ENCODE measurements at places on chromosomes 2 and 18.

DNA sequence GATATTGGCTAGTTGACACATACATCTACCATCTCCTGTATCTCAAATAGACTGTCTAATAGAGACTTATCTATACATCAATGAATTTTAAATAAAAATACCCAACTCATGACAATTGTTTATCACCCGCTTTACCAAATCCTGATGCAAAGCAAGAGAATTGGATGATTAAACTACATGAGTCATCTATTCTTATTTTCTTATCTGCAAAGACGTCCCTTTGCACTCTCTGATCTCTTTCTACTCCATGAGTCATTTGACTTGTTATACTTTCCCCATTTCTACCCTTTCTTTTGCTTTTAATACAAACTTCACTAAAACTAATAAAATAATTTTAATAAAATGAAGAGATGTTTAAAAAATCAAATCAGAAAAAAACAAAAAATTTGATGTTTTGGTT lies 261.7 kb upstream of the MAP2 start:
- no peak for DNase-seq

DNA sequence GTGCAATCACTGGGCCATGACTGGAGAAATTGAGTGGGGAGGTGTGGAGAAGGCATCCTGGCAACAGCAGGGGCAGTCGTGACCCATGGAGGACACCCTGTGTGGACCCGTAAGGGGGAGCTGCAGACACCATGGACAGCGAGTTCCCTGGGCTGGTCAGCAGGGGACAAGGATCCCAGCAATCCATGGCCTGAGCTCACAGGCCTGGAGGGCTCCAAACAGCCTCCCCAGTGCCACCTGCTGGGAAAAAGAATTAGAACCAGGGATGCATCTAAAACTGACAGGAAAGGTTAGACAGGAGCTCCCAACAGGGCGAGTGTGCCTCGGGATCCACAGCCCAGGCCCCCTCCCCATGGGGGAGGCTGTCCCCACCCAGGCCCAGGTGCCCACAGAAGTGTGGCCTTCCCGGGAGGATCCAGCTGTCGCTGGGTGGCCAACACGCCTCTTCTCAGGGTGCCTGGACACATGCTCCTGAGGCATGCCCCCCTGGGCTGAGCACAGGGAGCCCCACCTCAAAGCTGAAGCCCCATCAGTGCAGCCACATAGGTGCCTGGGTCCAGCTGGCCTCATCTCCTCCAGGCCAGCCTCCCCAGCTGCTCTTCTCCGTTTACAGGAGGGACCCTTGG lies 20.5 kb upstream of the KIF1A start:
- DNase-seq, result peak; percentile 42

DNA sequence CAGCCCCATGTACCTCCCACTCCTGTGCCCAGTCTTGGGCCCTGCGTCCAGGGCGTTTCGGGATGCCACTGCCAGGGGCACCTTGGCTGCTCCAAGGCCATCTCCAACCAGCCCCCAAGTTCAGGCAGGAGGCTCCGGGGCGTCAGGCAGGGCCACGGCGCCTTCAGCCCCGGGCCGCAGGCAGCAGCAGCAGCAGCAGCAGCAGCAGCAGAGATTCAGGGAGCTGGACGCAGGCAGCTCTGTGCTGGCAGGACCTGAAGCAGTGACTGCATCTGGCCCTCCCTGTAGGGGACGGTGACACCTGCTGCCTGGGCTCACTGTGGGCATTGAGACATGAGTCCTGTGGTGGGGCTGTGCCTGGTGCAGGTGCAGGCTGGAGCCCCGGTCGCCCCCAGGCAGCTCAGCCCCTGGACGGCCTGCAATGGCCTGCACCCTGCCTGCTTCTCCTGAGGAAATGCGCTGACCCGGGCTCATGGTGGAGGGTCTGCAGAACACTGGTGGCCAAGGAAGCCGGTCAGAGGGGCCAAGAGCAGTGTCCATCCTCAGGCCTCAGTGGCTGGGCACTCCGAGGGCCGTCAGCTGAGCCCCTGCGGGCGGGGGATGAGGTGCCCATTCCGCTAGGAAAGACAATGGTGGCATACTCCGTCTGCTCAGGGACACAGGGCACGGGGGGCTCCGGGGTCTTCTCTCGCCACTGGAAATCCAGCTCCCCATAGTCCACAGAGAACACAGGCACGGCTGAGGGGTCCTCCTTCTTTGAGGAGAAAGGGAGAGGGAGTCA lies 8.0 kb downstream of the PDCD1 start:
- DNase-seq, result no peak

GRCh38 chr2:238092486-238093035 lies 7.6 kb upstream of the ESPNL start:
- DNase-seq, result no peak

DNA sequence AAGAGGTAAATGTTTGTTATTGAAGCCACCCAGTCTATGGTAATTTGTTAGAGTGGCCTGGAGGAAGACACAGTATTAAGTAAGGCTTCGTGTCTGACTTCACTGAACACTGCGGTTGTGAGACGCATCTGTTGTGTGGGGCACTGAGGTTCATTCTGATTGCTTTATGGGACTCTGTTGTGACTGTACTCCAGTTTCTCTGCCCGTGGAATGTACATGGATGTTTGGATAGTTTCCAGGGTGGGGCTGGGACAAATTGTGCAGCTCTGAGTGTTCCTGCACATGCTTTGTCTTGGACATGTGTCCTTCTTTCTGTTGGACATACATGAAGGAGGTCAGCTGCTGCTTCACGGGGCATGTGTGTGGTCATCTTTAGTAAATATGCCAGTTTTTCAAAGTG lies 58.6 kb downstream of the ODC1 start:
- DNase-seq, result no peak

All from caudate nucleus (tissue), 63 donors.